ENCODE measurements at places on chromosomes 6 and 20.
A peak's percentile ranks its signal among the peaks of the same experiment; 100 is the strongest.

GRCh38 chr6:49890988-49891387, 24.7 kb upstream of the CRISP1 start:
- DNase-seq, result no peak

- no peak for DNase-seq
Observed at GRCh38 chr6:111628142-111628850, 22.6 kb upstream of the TRAF3IP2 start.

GRCh38 chr6:15336900-15337560, 91.2 kb downstream of the JARID2 start:
- DNase-seq, result peak; percentile 53

DNA sequence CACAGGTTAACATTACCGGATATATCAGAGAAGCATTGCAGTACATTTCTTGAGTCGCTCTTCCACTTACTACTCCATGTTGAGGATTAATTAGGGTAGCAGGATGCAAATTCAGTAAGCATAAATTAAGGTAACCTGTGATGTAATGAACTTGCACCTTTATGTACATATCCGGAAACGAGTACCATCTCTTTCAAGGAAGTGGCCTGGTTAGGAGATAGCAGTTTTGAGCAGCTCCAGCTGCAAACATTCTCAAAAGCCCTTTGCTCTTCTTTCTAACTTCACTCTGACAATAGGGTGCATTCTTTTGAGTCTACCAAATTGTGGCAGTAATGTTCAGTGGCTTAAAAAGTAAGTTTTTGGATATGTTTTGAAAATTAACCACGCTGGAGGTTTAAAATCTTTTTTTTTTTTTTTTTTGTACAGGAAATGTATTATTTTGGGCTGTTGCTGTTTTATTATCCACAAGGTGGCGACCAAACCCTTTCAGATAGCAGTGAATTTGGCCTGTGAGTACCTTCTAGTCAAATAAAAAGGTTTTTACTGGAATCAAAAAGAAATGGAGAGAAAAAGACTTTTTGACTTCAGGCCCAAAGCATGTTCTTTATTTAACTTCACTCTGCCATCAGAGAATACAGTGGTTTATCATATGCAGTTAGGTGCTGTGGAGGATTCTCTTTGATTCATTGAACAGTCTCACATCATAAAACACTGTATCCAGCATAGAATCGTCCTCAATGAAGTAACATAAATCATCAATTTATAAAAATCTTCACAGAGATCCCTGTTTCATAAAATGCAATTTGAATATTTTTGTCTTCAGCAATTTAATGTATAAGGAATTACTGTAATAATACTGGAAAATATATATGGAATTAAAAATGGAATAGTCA, 8.9 kb downstream of the FAM217B start:
- DNase-seq, result peak; percentile 59

DNA sequence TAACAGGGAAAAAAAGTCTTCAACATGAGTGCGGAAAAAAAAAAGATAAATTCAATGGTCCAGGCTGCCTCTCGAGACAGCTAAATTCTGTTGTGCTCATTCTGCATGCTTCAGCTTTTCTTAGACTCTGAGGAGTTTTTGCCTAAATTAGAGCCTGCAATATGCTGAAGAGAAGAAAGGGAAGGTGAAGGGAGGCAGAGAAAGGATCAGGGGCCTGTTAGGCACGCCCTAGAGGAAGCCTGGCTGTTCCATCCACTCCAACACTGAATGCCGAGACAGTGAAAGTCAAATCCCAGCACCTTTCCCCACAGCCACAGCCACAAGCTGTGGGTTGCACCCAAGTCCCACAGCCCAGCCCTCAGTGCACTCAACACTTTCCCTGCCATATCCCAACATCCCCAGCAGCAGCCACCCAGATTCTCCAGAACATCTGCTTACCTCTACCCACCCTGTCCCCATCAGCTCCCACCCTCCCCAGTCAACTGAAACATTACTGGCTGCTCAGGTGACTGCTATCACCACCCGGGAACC, 37.3 kb downstream of the PREX1 start:
- no peak for DNase-seq

Data from inflammatory macrophage treated with lipopolysaccharide for 4 hours (primary cell).